Left colon (tissue), 2 donors: ENCODE measurements at places on chromosomes 13 and 19. TPM values are rescaled to one million over a fixed set of nuclear protein-coding genes. Genes with fewer than 3 reads are reported as not detected.
A peak's percentile ranks its signal among the peaks of the same experiment; 100 is the strongest.

DNA sequence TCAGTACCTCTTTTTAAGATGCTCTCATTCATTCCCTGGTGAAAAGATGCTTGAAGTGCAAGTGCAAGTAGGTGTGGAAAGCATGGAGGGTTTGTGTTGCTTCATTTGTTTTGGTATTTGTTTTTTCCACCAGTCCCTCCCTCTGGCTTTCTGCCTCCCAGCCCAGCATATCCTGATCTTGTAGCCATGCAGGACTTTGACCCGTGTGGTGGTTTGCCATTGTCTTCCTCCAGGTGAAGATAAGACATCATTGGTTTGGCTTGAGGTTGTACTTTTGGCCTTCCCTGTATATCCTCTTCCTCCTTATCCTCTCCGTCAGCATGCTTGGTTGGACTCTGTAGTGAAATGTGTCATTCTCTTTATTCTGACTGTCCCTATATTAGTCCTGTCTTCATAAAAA, 9.1 kb downstream of the SPINT2 start:
- peak; percentile 74 for DNase-seq

DNA sequence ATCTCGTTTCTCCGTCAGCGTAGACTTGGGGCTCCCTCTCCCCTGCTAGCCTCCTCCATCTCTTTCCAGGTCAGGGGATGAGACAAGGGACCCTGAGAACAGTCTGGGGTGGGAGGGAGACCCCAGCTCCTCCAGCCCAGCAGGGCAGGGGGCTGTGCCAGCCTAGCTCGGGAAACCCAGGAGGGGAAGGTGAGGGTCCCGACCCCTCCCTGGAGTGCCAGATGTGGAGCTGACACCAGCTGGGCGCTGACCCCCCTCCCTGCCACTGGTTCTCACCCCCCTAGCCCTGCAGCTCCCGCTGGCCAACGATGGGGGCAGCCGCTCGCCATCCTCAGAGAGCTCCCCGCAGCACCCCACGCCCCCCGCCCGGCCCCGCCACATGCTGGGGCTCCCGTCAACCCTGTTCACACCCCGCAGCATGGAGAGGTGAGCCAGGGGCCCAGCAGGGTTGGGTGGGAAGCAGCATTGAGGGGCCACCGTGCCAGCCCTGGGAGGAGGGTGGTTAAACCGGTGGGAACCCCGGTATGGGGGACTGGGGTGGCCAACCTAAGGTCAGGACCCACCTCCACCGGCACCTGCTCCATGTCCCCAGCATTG, 5.1 kb upstream of the TGFBR3L start:
- no peak for DNase-seq

GRCh38 chr19:55503157-55503501, 14.9 kb downstream of the SSC5D start:
- no peak for DNase-seq

- no peak for DNase-seq
Observed at GRCh38 chr13:99366075-99366987, 59.1 kb upstream of the GPR183 start.

- DNase-seq: no peak
Observed at GRCh38 chr13:78341032-78341431, 262.3 kb downstream of the POU4F1 start.

The ZNF93 gene
- 3.4 TPM for total RNA-seq
